Caco-2 (cell line): ENCODE measurements at places on chromosomes 4 and X. TPM values are rescaled to one million over a fixed set of nuclear protein-coding genes. Genes with fewer than 3 reads are reported as not detected.

Gene NHS
- total RNA-seq: 2.2 and 2.5 TPM in 2 replicates

Gene GLOD5
- total RNA-seq: not detected in 2 replicates

- no peak for DNase-seq
Measured at GRCh38 chrX:7233580-7234406, 85.8 kb upstream of the PUDP start.

- DNase-seq: no peak
Measured at GRCh38 chrX:87636533-87636932, 118.9 kb downstream of the KLHL4 start.

- DNase-seq: no peak
Measured at GRCh38 chr4:55967376-55967775, 18.6 kb downstream of the CEP135 start.
